ENCODE measurements at places on chromosomes 13 and 19.
A peak's percentile ranks its signal among the peaks of the same experiment; 100 is the strongest.

DNA sequence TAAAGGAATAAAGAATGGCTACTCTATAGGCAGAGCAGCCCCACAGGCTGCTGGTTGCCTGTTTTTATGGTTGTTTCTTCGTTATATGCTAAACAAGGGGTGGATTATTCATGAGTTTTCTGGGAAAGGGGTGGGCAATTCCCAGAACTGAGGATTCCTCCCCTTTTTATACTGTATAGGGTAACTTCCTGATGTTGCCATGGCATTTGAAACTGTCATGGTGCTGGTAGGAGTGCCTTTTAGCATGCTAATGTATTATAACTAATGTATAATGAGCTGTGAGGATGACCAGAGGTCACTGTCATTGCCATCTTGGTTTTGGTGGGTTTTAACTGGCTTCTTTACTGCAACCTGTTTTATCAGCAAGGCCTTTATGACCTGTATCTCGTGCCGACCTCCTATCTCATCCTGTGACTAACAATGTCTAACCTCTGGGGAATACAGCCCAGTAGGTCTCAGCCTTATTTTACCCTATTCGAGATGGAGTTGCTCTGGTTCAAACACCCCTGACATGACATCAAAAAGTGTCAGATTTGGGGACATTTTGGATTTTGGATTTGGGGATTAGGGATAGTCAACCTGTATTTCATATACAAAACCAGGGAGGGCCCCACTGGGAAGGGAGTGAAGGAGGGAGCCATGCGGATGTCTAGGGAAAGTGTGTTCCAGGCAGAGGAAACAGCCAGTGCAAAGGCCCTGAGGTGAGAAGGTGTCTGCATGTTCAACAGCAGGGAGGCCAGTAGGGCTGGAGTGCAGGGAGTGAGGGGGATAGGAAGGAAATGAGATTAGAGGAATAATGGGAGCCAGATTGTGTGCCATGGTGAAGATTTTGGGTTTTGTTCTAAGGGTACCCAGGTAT lies 10.9 kb downstream of the FXYD5 start:
- DNase-seq = no peak

DNA sequence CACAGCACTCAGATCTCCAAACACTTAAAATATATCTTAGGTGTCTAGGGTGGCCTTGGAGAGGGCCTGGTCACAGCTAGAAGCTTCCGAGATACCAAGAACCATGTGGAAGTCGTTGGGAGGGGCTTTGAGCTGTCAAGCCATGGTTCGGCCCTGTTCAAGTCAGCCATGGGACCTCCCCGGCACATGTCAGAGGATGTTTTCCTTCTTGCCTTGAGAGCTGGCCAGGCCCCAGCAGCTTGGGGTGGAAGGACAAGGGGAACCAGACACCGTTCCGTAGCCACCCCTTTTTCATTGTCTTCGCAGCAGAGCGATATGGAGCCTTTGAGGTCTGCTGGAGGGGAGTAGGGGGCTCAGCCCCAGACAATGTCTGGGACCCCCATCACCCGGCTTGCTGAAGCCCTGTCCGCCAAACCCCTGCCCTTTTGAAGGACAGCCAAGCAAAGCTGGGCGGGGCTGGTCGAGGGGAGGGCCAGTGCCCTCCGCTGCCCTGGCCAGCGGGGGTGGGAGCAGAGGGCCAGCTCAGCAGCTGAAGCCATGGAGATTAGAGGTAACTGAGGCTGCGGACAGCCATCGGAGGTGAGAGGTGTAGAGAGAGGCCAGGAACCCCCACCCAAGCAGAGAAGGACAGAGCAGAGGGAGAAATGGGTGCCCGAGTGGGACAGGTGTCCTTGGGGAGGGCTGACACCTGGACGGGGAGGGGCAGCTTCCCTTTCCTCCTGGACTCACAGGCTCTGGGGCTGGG lies 435 bp downstream of the KLK11 start:
- DNase-seq = no peak

GRCh38 chr13:36418022-36418805 lies 14.1 kb upstream of the CCNA1 start:
- DNase-seq = no peak

DNA sequence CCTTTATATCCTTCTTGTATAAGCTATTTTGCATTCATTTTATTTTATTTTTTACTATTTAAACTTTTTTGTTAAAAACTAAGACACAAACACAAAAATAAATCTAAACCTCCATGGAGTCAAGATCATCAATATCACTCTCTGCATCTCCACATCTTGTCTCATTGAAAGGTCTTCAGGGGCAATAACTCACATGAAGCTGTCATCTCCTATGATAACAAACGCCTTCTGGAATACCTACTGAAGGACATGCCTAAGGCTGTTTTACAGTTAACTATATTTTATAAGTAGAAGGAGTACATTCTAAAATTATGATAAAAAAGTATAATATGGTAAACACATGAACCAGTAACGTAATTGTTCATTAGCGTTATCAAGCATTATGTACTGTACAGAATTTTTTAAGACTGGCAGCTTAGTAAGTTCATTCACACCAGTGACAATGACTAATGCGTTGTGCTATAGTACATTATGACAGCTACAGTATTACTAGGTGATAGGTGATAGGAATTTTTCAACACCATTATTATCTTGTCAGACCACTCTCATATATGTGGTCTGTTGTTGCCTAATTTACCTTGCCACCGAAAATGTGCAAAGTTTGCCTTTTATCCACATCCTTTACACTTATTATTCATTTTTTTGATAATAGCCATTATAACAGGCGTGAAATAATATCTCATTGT lies 390.7 kb upstream of the SLITRK1 start:
- DNase-seq = no peak

GRCh38 chr19:30070198-30070967 lies 128.3 kb downstream of the URI1 start:
- no peak for DNase-seq

- no peak for DNase-seq
Observed at GRCh38 chr13:113288880-113289279, 8.2 kb upstream of the LAMP1 start.

GRCh38 chr19:805166-805551 lies 7.9 kb downstream of the PTBP1 start:
- no peak for DNase-seq

- DNase-seq = no peak
Observed at GRCh38 chr13:59793107-59793506, 370.6 kb downstream of the DIAPH3 start.

DNA sequence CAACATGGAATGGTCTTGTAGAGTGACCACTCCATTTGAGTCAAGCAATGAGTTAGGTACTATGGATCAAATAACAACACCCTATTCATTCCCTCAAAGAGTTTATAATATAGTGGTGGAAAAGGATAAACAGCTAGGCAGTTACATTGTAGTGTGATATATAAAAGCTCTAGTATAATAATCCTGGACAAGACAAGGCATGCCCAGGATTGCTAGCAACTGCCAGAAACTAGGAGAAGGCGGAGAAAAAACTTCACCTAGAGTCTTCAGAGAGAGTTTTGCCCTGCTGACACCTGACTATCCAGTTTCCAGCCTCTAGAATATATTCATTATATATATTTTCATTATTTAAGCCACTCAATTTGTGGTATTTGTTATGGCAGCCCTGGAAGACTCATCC lies 530.6 kb downstream of the KLF12 start:
- no peak for DNase-seq

- no peak for DNase-seq
Observed at GRCh38 chr13:47087841-47088240, 191.0 kb upstream of the HTR2A start.

DNA sequence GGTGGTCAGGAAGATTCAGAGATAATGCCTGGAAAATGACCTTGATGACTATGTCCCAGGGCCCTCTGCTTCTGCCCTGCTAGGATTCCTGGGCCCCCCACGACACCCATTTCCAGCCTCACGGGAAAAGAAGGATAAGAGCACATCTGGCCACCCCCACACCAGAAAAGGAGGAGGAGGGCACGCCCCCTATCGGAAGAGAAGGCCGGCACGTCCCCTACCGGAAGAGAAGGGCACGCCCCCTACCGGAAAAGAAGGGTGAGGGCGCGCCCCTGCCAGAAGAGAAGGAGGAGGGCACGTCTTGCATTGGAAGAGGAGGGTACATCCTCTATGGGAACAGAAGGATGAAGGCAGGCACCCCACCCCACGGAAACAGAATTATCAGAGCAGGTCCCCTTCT lies 84.3 kb downstream of the IER2 start:
- peak; percentile 9 for DNase-seq

GRCh38 chr19:13899912-13900584 lies 5.9 kb downstream of the BRME1 start:
- no peak for DNase-seq

DNA sequence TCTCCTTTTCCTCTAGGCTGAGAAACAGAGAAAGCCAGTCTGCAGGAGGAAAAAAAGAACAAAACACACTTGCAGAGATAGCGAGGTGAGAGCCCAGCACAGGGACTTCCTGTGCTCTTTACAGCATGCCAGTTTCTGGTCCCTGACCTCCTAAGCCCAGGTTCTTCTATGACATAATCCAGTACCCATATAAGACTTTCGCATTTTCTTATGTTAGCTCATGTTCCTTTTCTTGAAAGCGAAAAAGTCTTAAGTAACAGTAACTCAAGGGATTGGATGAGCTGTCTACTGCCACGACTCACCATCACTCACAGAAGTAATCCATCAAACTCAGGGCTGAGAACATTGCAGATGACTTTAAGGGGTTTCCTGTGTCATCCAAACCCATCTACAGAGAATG lies 17.4 kb downstream of the CCDC70 start:
- no peak for DNase-seq

DNA sequence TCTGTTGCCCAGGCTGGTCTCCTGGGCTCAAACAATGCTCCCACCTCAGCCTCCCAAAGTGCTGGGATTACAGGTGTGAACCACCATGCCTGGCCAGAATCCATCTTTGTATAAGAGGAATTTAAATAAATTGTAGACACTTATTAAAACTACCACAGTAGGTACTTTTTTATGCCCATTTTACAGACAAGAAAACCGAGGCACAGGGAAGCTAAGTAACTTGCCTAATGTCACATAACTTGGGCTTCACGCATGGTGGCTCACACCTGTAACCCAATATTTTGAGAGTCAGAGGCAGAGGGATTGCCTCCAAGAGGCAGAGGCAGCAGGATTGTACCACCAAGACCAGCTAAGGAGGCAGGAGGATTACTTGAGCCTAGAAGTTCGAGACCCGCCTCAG lies 22.7 kb upstream of the CALM3 start:
- no peak for DNase-seq

- no peak for DNase-seq
Observed at GRCh38 chr13:53342623-53343360, 314.2 kb downstream of the OLFM4 start.

- no peak for DNase-seq
Observed at GRCh38 chr19:16834747-16835146, 5.5 kb downstream of the SIN3B start.

DNA sequence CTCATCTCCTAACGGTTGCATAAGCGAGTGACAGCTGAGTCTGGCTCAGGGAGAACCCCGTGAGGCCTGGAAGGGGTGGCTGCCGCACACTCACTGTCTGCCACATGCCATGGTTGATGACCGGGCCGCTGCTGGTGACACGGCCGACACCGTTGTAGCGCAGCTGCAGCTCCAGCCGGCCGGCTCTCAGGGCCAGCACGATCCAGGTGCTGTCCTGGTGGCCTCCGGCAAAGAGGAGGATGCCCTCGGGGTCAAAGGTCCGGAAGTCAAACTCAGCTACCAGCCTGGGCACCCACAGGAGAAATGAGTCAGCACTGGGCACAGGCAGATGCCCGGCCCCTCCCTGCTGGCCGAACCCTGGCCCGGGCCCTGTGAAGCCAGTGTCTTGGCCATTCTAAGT lies 31.7 kb downstream of the GAS6 start:
- DNase-seq = no peak

DNA sequence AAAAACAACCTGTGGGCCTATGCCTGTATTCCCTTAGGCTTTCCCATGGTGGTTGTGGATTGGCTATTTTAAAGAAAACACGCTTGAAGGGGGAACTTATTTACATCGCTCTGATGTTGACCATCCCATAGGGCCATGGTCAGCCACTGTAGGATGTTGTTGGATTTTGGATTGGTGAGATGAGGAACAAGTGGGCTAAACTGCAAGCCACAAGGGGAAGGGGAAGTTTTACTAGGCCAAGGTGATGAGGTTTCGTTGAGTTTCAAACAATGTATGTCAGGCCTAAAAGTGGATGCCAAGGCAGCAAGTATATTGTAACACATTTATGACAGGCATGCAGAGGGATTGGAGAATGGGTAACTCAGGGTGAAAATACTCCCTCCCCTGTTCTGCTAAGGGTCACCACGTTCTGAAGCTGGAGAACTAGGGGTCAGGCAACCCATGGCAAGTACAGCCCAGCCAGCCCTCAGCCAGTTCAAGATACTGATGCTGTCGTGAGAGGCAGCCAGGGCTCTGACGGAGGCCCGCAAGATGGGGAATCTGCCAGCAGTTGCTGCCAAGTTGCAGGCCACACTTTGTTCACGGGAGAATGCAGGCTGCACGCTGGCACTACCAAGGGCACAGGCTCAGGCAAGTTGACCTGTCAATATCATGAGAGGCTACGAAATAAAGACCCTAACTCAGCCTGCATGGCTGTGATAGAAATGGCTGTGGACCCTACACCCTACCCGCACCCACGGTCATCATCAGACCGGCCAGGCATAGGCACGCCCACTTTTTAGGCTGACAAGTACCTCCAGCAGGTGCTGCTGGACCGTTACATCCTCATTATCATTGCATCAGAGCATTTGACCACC lies 11.1 kb downstream of the IRGC start:
- no peak for DNase-seq

DNA sequence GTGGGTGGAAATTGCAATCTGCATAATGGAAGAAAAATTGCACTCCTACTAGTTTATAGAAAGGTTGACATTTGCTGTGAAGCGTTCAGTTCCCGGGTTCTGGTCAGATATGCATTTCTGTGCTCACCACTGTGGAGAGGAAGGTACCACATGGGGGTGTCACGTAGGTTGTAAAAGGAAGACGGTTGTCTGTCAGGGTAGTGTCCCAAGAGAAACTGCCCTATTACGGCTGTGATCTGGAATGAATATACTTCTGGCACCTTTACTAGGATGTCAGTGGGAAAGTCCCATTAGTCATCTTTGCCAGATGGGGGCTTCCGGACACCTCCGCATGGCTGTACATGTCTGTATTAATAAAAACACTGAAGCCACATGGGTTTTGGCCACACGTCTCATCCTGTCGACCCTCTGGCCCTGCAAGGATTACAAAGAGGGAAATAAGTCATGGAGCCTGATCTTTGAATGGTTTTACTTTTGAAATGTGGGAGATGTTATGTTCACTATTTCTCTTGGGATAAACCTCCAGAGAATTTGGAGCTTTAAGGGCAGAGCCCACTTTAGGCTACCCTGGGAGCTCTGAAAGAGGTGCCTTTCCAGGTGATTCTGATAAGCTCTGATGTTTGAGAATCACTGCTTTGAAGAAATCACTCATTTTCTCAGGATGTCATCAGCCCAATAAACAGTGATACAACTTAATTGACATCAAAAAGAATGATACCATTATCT lies 133.9 kb downstream of the AKAP11 start:
- DNase-seq = no peak

DNA sequence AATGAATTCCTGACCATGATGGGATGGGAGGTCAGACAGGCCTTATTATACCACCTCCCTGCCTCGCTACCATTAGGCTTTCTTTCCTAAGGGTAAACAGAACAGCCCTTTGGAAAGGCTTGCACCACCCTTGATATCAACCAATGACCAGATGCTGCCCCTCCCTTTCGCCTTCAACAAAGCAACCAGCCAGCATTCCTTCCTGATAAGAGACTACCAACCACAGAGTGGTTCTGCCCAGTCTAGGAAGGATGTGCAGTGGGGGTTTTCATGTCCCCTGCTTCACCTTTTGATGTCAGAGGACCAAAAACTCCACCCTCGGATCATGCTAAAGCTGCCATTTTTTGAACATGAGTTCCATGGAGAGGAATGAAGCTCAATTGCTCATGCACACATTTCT lies 21.7 kb downstream of the TEX30 start:
- DNase-seq = no peak

GRCh38 chr13:99656092-99656745 lies 154.9 kb downstream of the TM9SF2 start:
- peak; percentile 76 for DNase-seq
